Tibial nerve (tissue), 4 donors: ENCODE measurements at places on chromosomes 5 and 9. TPM values are rescaled to one million over a fixed set of nuclear protein-coding genes. Genes with fewer than 3 reads are reported as not detected.

DNA sequence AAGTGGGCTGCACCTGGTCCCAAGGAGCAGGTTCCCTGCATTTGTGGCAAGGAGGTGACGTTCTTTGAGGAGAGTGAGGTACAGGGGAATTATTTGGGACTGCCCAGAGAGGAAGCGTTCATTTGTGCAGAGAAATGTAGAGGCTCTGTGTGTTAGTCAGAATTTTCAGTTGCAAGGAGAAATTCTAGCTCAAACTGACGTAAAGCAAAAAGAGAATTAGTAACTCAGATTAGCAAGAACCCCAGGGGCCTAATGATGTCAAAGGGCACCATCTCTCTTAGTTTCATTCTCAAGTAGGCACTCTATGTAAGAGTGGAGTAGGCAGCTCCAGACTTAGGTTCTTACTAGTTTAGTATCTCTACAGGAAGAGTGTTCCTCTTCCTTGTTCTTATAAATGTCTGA lies 2.4 kb upstream of the TXN start:
- H3K4me3 ChIP-seq: no peak overlapping the region
- no peaks in the 10 kb centered on the region for H3K27me3 ChIP-seq
- no peak for DNase-seq
- H3K27ac ChIP-seq: no peak overlapping the region

GRCh38 chr9:110543631-110544051 lies 35.9 kb downstream of the SVEP1 start:
- peaks cover 7% of the 10 kb centered on the region for H3K4me1 ChIP-seq
- H3K27ac ChIP-seq: peak overlapping the region; percentile 51
- H3K36me3 ChIP-seq: peaks cover 20% of the 10 kb centered on the region
- H3K4me3 ChIP-seq: no peak overlapping the region
- no peak for DNase-seq

- no peaks in the 10 kb centered on the region for H3K4me1 ChIP-seq
- no peak for DNase-seq
- no peak overlapping the region for H3K4me3 ChIP-seq
- H3K27ac ChIP-seq: no peak overlapping the region
These were observed 188.7 kb downstream of the CHSY3 start for GRCh38 chr5:130092991-130093390.

- H3K4me3 ChIP-seq: no peak overlapping the region
- no peaks in the 10 kb centered on the region for H3K4me1 ChIP-seq
- no peak for DNase-seq
- no peaks in the 10 kb centered on the region for H3K36me3 ChIP-seq
These were observed 304.3 kb upstream of the CTNND2 start for GRCh38 chr5:12208366-12209100.

GRCh38 chr5:83312663-83313062 lies 158.9 kb upstream of the VCAN start:
- H3K4me1 ChIP-seq: no peaks in the 10 kb centered on the region
- no peaks in the 10 kb centered on the region for H3K36me3 ChIP-seq
- no peak overlapping the region for H3K4me3 ChIP-seq
- H3K27ac ChIP-seq: no peak overlapping the region

DNA sequence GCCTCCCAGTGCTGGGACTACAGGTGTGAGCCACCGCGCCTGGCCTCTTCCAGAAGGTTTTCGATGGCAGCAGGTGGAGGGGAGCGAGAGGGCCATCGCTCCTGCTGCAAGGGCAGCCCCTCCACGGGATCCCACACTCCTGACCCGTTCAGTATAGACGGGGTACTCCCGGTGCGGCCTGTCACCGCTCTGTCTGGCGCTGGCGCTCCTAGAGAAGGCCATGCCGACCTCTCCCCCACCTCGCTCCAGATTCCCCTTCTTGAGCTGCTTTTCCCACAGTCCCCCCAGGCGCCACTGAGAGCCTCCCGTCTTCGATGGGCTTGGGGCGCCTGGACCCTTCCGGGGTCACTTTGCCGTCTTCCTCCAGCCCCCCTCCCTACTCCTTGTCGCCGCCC lies 4.3 kb upstream of the SQSTM1 start:
- H3K4me3 ChIP-seq: peak overlapping the region; percentile 54
- no peaks in the 10 kb centered on the region for H3K36me3 ChIP-seq
- no peak for DNase-seq
- peak overlapping the region; percentile 100 for H3K27ac ChIP-seq

GRCh38 chr9:109887079-109887478 lies 107.1 kb downstream of the PALM2AKAP2 start:
- no peaks in the 10 kb centered on the region for H3K36me3 ChIP-seq
- DNase-seq: no peak

DNA sequence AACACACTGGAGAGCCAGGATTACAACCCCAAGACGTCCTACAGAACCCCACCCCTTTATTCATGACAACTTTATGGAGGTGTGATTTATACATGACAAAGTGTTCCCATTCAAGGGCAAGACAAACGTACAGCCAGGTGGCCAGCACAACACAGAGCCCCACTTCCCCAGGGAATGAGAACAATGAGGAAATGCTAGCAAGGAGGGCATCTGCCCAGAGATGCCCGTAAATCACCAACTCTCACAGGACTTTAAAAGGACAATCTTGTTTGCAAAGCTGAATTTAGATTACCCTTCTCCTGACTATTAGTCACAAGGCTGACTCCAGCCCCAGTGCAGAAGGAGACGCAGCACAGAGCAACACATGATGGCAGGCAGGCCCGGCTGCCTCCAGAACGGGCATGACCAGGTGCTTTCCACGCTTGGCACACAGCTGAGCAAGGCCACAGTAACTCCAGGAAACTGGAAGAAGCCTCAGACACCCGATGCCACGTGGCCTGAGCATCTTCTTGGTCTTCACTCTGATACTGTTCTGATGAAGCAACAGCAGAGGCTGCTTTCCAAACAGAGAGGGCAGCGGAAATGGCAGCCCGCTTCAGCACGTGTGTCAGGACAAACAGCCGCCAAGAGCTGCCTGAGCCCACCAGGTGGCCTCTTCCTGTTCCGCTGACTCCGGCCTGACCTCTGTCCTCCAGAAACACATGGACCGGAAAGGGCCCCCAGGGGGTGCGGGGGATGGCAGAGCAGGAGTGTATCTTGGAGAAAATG lies 51.4 kb downstream of the ROR2 start:
- H3K36me3 ChIP-seq: no peaks in the 10 kb centered on the region
- H3K4me3 ChIP-seq: no peak overlapping the region
- DNase-seq: no peak
- H3K27me3 ChIP-seq: no peaks in the 10 kb centered on the region

- H3K4me1 ChIP-seq: no peaks in the 10 kb centered on the region
- H3K27me3 ChIP-seq: no peaks in the 10 kb centered on the region
- no peaks in the 10 kb centered on the region for H3K36me3 ChIP-seq
These were observed 571 bp downstream of the PPIC start for GRCh38 chr5:123035918-123036390.

DNA sequence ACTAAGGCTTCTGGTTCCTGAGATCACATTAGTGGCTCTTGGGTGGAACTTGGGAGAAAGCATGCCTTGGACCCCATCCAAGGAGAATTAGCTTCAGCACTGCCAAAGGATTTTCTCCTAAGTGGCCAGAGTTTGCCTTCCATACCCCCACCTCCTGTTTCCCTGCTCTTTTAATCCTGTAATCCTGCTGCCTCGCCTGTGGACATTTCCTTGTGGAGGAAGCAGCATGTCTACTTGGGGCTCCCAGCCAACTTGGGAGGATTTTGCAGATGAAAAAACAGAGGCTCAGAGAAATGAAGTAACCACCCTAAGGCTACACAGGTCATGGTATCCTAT lies 1.6 kb downstream of the ARSI start:
- H3K4me1 ChIP-seq: peaks cover 11% of the 10 kb centered on the region
- peaks cover 9% of the 10 kb centered on the region for H3K27me3 ChIP-seq
- no peak overlapping the region for H3K4me3 ChIP-seq
- DNase-seq: no peak

GRCh38 chr5:127590156-127590722 lies 58.6 kb upstream of the CTXN3 start:
- H3K27me3 ChIP-seq: no peaks in the 10 kb centered on the region
- no peak for DNase-seq
- no peaks in the 10 kb centered on the region for H3K4me1 ChIP-seq
- H3K4me3 ChIP-seq: no peak overlapping the region
- no peak overlapping the region for H3K27ac ChIP-seq
- no peaks in the 10 kb centered on the region for H3K36me3 ChIP-seq

GRCh38 chr5:140827704-140828361 lies at the start of gene PCDHA6:
PCDHA6 (plus strand) TSS chr5:140827960; CDS start chr5:140828092, 132 bp downstream.
- H3K36me3 ChIP-seq: no peaks in the 10 kb centered on the region
- no peaks in the 10 kb centered on the region for H3K27me3 ChIP-seq
- H3K4me1 ChIP-seq: no peaks in the 10 kb centered on the region
- no peak within 1 kb of the TSS for H3K27ac ChIP-seq

DNA sequence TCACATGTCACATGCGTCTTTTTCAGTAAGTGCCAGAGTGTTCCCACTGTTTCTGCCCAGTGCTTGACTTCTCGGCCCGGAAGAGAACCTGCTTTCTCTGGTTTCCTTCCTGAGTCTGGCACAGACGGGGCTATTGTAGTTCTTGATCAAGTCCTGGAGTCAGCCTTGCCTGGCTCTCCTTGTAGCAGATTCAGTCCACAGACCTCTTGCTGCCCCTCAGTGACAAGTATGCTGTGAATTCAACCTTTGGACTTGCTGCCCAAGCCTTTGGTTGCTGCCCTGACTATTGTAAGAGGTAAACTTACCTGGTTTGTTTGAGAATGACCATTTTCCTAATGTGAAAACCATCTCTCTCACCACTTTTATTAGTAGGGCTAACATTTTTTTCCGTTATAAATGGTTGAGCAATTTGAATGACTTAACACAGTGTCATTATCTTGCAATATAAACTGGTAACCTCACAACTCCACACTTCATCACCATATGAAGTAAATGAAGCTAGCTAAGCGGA lies 24.7 kb downstream of the ZBTB34 start:
- no peaks in the 10 kb centered on the region for H3K36me3 ChIP-seq
- peak overlapping the region; percentile 63 for H3K27ac ChIP-seq
- no peaks in the 10 kb centered on the region for H3K4me1 ChIP-seq

GRCh38 chr9:115594557-115594956 lies 476.6 kb upstream of the TNC start:
- no peak overlapping the region for H3K4me3 ChIP-seq
- H3K27me3 ChIP-seq: no peaks in the 10 kb centered on the region
- DNase-seq: no peak
- H3K36me3 ChIP-seq: no peaks in the 10 kb centered on the region
- H3K27ac ChIP-seq: peak overlapping the region; percentile 58

GRCh38 chr5:465591-466403 lies 22.8 kb downstream of the EXOC3 start:
- H3K27ac ChIP-seq: no peak overlapping the region
- H3K27me3 ChIP-seq: no peaks in the 10 kb centered on the region
- no peak overlapping the region for H3K4me3 ChIP-seq
- H3K4me1 ChIP-seq: no peaks in the 10 kb centered on the region
- H3K36me3 ChIP-seq: peaks cover 4% of the 10 kb centered on the region
- no peak for DNase-seq

DNA sequence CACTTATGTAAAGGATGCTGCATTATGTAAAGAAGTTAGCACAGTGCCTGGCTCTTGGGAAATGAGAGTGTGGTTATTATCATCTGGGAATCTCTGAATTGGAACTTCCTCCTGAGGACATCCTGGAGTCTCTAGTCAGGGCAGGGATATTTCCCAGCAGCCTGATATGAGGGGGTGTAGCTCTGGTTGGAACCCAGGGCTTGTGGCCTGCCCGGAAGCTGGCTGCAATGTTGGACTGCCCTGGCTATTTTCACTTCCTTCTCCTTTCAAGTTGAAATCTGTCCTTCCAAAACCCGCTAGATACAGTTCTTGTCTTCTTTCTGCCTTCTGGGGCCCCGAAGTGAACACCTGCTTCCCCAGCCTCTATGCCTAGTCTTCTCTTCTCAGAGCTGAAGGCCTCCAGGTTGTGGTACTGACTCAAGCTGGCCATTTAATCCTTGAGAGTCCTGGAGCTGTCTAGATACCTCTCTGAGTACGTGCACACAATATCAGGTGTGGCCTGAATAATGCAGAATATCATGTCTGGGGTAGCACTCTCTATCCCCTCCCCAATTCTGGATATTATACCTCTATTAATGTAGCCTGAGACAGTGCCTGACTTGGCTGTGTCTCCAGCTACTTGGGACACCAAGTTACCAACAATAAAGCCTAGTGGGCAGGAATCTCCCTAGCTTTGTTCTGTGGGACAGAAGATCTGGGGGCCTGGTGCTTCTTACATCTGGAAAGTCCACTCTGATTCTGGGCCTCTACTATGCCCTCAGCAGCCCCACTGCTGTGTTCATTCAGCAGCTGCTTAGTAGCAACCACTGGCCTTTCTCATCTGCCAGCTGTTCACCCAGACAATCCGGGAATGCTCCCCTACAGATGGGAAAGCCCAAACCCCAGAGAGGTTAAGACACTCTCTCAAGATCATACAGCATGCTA lies 45.0 kb downstream of the SLC6A7 start:
- DNase-seq: no peak
- H3K4me3 ChIP-seq: no peak overlapping the region
- no peak overlapping the region for H3K27ac ChIP-seq

DNA sequence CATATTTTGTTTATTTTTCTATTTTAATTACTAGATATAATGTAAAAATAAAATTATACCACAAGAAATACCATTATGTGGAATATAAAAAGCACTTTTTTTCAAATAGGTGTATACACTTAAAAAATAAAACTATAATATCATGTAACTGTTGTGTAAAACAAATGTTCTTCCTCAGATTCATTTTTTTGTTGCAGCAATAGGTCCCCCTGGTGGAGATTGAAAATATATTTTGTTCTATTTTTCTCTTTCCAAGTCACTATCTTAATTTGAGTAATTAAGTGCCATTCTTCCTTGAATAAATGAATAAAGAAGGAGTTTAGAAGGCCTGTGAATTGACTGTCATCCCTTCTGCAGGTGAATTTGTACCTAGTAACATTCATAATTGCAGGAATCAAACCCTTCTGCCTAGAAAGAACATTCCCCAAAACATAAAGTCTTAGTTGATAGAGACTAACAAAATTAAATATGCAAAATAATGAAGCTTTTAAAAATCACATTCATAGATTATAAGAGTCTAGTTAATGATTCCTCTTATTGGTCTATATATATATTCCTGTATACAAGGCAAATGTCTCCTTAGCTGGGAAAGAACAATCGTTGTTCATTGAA lies 23.4 kb downstream of the CETN3 start:
- no peak overlapping the region for H3K27ac ChIP-seq
- no peaks in the 10 kb centered on the region for H3K27me3 ChIP-seq
- no peaks in the 10 kb centered on the region for H3K36me3 ChIP-seq
- H3K4me1 ChIP-seq: no peaks in the 10 kb centered on the region
- DNase-seq: no peak

- H3K4me1 ChIP-seq: no peaks in the 10 kb centered on the region
- DNase-seq: no peak
- H3K36me3 ChIP-seq: peaks cover 9% of the 10 kb centered on the region
- H3K27ac ChIP-seq: no peak overlapping the region
- no peaks in the 10 kb centered on the region for H3K27me3 ChIP-seq
These were observed 6.9 kb downstream of the MRPS2 start for GRCh38 chr9:135507104-135508035.

- no peak for DNase-seq
- H3K27me3 ChIP-seq: no peaks in the 10 kb centered on the region
- H3K4me1 ChIP-seq: no peaks in the 10 kb centered on the region
- no peak overlapping the region for H3K27ac ChIP-seq
- H3K36me3 ChIP-seq: no peaks in the 10 kb centered on the region
These were observed 102.0 kb downstream of the PHF2 start for GRCh38 chr9:93678199-93679019.

The PTPN3 gene
- 1.6 TPM for total RNA-seq

The SNCAIP gene
- total RNA-seq: 8.1 TPM

The RPL35 gene
- 1,953 TPM for total RNA-seq

The MRPL22 gene
- total RNA-seq: 12.2 TPM

The ELP1 gene
- 29.7 TPM for total RNA-seq

The LAMC3 gene
- total RNA-seq: 1.6 TPM

The DNM1 gene
- total RNA-seq: 19.9 TPM

The IPO11 gene
- 37.3 TPM for total RNA-seq

The FAM200C gene
- 8.0 TPM for total RNA-seq

The WDR31 gene
- total RNA-seq: 1.6 TPM
